ENCODE measurements at places on chromosomes 7 and 10.

DNA sequence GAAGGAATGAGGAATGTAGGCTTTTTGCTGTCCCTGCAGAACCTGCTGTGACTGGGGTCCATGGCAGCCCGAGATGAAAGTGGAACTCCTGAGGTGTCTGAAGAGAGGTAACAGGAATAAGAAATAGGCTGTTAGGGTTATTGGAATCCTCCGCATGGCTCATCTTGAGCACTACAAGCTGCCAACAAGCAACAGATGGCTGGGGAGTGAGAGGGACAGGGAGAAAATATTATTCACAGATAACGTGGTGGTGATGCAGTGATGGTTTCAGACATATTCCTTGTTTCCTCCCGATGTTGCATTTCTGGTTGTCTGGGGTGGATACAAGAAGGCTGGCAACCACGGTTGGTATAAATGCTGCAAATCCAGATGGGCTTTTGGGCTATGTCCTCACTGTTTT, 46.1 kb downstream of the AP3M1 start:
- H3K27ac ChIP-seq, result no peak overlapping the region
- H3K27me3 ChIP-seq, result no peaks in the 10 kb centered on the region
- H3K4me1 ChIP-seq, result no peaks in the 10 kb centered on the region
- peaks cover 53% of the 10 kb centered on the region for H3K36me3 ChIP-seq
- DNase-seq, result no peak
- no peak overlapping the region for H3K4me3 ChIP-seq

DNA sequence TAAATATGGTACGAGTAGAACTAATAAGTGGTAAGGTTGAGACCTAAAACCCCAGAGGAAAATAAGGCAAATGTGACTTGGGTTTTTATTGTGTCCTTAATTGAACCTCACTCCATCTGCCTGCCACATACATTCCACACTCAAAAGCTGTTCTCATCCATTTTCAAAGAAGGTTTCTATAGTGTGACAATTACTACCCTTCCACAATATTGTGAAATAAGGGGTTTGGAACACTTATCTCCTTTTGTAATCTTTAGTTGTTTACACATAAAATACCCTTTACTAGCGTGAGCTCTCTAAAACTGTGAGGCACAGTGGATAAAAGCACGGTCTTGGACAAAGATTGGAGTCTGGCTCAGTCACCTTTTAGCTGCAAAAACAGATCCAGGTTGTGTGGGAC, 166.6 kb downstream of the THSD7A start:
- no peaks in the 10 kb centered on the region for H3K4me1 ChIP-seq
- H3K27me3 ChIP-seq, result no peaks in the 10 kb centered on the region
- H3K27ac ChIP-seq, result no peak overlapping the region
- H3K4me3 ChIP-seq, result no peak overlapping the region
- no peak for DNase-seq

DNA sequence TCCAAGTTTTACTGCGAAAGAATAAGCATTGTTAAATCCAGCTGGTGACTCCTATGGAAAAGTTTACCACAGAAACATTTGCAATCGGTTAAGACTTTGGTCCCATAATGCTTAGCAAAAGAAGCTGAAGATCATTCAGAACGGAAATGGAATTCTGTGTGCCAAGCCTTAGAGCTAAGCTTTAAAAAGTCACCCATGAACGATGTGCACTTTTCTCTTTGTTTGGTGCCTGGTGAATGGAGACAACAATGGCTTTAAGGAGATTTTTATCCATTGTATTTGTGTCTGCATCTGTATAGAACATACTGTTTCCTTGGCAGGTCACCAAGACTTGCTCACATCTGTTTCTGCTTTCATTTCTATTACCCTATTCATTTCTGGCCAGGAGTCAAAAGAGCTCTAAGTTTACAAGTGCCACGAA, 26.3 kb upstream of the COL1A2 start:
- H3K27ac ChIP-seq, result no peak overlapping the region
- H3K36me3 ChIP-seq, result no peaks in the 10 kb centered on the region
- peaks cover 2% of the 10 kb centered on the region for H3K27me3 ChIP-seq

GRCh38 chr7:44750921-44751571, 2.4 kb downstream of the ZMIZ2 start:
- H3K4me1 ChIP-seq, result peaks cover 28% of the 10 kb centered on the region
- DNase-seq, result no peak
- no peaks in the 10 kb centered on the region for H3K27me3 ChIP-seq
- no peak overlapping the region for H3K4me3 ChIP-seq
- no peak overlapping the region for H3K27ac ChIP-seq

- H3K36me3 ChIP-seq, result no peaks in the 10 kb centered on the region
- DNase-seq, result no peak
- H3K4me3 ChIP-seq, result no peak overlapping the region
- H3K27me3 ChIP-seq, result peaks cover 3% of the 10 kb centered on the region
- H3K27ac ChIP-seq, result peak overlapping the region; percentile 32
- H3K4me1 ChIP-seq, result no peaks in the 10 kb centered on the region
These were observed 11.7 kb downstream of the CPA5 start for GRCh38 chr7:130356121-130356875.

DNA sequence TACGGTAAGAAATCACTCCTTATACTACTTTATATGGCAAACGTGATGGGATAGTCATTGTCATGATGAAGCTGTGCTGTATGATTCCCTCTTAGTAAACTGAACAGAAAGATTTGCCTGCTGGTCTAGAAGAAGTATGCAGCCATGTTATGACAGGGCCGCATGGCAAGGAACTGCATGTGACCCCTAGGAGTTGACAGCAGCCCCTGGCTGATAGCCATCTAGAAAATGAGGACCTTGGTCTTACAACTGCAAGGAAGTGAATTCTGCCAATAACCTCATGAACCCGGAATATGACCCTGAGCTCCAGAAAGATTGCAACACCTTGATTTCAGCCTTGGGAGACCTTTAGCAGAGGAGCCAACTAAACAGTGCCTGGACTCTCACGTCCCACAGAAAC, 193.3 kb downstream of the SEMA3E start:
- no peak overlapping the region for H3K4me3 ChIP-seq
- H3K4me1 ChIP-seq, result no peaks in the 10 kb centered on the region
- no peak overlapping the region for H3K27ac ChIP-seq
- H3K36me3 ChIP-seq, result no peaks in the 10 kb centered on the region
- no peaks in the 10 kb centered on the region for H3K27me3 ChIP-seq

GRCh38 chr7:79421751-79422150, 31.7 kb downstream of the MAGI2 start:
- no peaks in the 10 kb centered on the region for H3K36me3 ChIP-seq
- H3K4me1 ChIP-seq, result no peaks in the 10 kb centered on the region
- H3K27ac ChIP-seq, result no peak overlapping the region
- no peak for DNase-seq
- H3K4me3 ChIP-seq, result no peak overlapping the region

- no peaks in the 10 kb centered on the region for H3K4me1 ChIP-seq
- H3K27me3 ChIP-seq, result no peaks in the 10 kb centered on the region
- H3K36me3 ChIP-seq, result no peaks in the 10 kb centered on the region
- no peak overlapping the region for H3K4me3 ChIP-seq
These were observed 339.7 kb downstream of the THSD7A start for GRCh38 chr7:11492307-11492706.

GRCh38 chr10:90451283-90451682, 406.6 kb downstream of the HTR7 start:
- H3K4me3 ChIP-seq, result no peak overlapping the region
- no peaks in the 10 kb centered on the region for H3K4me1 ChIP-seq
- no peak for DNase-seq
- H3K27me3 ChIP-seq, result no peaks in the 10 kb centered on the region
- no peak overlapping the region for H3K27ac ChIP-seq
- no peaks in the 10 kb centered on the region for H3K36me3 ChIP-seq

DNA sequence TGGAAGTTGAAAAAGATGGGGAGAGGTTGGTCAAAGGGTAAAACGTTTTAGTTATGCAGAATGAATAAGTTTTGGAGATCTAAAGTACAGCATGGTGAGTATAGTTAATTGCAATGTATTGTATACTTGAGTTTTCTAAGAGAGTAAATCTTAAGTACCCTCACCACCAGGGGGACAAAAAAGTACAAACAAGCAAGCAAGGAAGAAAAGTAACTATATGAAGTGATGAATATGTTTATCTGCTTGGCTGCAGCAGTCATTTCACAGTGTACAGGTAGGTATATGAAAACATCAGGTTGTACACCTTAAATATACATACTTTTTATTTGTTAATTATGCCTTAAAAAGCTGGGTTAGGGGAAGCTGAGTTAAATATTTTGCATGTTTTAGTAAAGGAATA, 157.3 kb downstream of the PCLO start:
- H3K4me3 ChIP-seq, result no peak overlapping the region
- no peaks in the 10 kb centered on the region for H3K27me3 ChIP-seq
- no peak for DNase-seq
- no peaks in the 10 kb centered on the region for H3K4me1 ChIP-seq
- no peaks in the 10 kb centered on the region for H3K36me3 ChIP-seq

DNA sequence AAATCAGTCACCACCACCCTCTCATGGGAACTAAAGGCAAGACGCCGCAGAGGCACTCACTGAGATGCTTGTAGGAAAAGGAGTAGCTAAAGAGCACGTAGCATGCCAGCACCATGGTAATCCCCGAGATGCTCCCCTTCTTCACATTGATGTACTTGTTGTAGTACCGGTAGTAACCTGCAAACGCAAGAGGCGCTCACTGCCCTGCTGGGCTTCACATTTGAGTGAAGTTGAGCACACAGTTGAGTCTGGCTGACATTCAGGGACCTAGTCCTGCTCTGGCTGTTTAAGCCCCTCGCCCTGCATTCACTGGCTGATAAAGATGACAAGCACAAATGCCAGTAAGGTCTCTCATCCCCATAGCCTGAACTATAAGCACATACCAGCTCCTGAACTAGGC, 6.9 kb downstream of the ATP5MF start:
- no peak for DNase-seq
- no peak overlapping the region for H3K4me3 ChIP-seq
- peaks cover 39% of the 10 kb centered on the region for H3K36me3 ChIP-seq
- H3K27me3 ChIP-seq, result no peaks in the 10 kb centered on the region

DNA sequence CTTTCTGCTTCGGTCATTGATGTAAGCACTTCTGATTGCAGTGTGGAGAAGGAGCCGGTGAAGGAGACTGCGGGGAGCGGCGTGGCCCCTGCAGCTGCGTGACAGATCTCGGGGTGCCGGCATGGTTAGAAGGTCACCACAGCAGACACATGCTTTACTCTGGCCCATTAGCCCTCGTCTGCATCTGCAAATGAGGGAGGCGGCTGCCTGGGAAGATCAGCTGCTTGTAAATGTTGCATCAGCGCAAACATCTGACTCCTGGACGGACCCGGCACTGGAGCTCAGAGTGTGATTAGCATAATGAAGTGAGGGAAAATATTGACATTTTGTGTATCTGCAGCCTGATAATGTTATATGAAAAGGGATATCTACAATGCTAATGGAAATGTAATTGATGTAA, 30.5 kb upstream of the MNX1 start:
- no peak overlapping the region for H3K27ac ChIP-seq
- no peaks in the 10 kb centered on the region for H3K4me1 ChIP-seq
- H3K36me3 ChIP-seq, result no peaks in the 10 kb centered on the region
- H3K27me3 ChIP-seq, result no peaks in the 10 kb centered on the region
- no peak for DNase-seq

DNA sequence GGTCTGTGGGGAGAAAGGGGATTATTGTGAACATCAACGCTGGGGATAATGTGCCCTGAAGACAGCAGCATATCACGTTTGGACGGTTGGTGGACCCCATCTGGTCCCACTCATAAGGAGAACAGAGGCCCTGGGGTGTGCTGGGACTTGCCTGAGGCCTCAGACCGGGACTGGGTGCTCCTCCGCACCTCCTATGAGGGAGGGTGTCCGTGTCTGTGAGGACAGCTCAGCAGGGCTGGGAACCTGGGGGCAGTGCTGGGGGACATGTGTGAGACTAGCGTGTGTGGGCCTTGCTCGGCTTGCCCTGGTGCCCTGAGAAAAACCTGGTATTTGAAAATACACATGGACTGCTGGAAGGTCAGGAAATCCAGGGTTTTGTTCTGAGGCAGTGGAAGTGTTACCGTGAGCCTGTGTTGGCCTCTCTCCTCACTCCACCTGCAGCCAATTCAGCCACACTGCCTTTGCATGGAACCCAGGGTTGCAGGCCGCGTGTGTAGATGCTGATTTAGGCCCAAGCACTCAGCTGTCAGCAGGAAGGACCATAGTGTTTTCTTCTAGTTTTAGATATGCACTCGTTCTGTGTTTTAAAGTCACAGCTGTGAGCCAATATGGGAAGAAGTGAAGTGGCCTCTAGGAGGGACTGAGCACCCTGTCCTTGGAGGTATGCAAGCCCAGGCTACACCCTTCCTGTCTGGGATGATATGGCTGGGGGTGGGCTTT, 13.4 kb upstream of the SH2D4B start:
- H3K36me3 ChIP-seq, result peaks cover 7% of the 10 kb centered on the region
- no peak overlapping the region for H3K27ac ChIP-seq
- DNase-seq, result no peak
- no peaks in the 10 kb centered on the region for H3K27me3 ChIP-seq
- H3K4me1 ChIP-seq, result no peaks in the 10 kb centered on the region

GRCh38 chr10:30816159-30816819, 186.7 kb upstream of the LYZL2 start:
- H3K4me3 ChIP-seq, result no peak overlapping the region
- no peaks in the 10 kb centered on the region for H3K4me1 ChIP-seq
- H3K27me3 ChIP-seq, result no peaks in the 10 kb centered on the region

DNA sequence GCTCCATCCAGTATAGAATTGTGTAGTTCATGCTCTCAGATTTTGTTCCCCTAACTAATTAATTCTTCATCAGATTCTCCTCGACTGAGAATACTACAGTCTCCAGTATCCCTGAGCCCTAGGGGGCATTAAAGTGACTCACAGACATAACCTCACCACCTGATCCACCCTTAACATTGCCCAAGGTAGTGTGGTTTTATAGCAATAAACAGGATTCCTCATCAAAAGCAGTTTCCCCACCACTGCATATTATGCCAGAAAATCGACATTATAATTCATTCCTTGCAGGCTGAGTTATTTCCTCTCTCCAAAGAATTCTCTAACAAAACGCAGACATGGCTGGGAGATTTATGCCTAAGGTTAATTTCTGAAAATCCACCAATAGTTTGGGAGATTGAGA, 1402.5 kb upstream of the CELF2 start:
- no peak overlapping the region for H3K27ac ChIP-seq
- DNase-seq, result no peak
- H3K4me3 ChIP-seq, result no peak overlapping the region
- H3K36me3 ChIP-seq, result no peaks in the 10 kb centered on the region
- no peaks in the 10 kb centered on the region for H3K4me1 ChIP-seq
- no peaks in the 10 kb centered on the region for H3K27me3 ChIP-seq

- no peak for DNase-seq
- H3K27me3 ChIP-seq, result no peaks in the 10 kb centered on the region
- peaks cover 2% of the 10 kb centered on the region for H3K36me3 ChIP-seq
- H3K4me1 ChIP-seq, result peaks cover 9% of the 10 kb centered on the region
These were observed 82.1 kb upstream of the PDGFA start for GRCh38 chr7:601595-602340.

DNA sequence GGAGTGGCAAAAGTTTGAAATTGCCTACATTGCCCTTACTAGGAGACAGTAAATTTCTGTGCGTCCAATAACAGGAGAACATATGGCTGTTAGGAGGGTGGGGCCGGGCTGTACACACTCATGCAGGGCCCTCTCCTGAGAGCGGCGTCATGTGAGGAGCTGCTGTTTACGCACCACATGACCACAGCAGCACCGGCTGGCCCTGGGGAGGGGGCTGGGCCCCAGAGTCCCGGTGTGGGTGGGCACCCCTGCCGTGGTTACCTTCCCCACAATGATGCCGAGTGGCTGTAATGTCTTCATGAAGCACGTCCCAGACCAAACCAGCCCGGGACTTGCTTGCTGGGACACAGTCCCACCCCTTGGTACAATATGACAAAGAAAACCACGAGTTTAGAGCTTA, 308.7 kb downstream of the DNAJB6 start:
- no peak overlapping the region for H3K4me3 ChIP-seq
- H3K27ac ChIP-seq, result no peak overlapping the region

- H3K4me3 ChIP-seq, result no peak overlapping the region
- H3K27ac ChIP-seq, result no peak overlapping the region
- no peaks in the 10 kb centered on the region for H3K27me3 ChIP-seq
These were observed 126.9 kb downstream of the VIPR2 start for GRCh38 chr7:159017741-159018140.
